ENCODE measurements at places on chromosomes 6 and 20. TPM values are rescaled to one million over a fixed set of nuclear protein-coding genes. Genes with fewer than 3 reads are reported as not detected.

GRCh38 chr6:33276581-33276863 is 401 bp upstream of the B3GALT4 start:
- no peak for DNase-seq

DNA sequence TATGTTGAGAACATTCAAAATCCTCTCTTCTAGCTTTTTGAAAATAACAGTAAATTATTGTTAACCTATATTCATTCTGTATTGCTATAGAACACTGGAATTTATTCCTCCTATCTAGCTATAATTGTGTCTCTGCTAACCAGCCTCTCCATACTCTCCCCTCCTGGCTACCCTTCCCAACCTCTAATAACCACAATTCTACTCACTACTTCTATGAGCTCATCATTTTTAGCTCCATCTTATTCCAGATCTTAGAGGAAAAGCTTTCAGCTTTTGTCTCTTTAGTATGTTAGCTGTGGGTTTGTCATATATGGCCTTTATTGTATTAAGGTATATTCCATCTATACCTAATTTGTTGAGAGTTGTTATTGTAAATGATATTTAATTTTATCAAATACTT is 108.8 kb downstream of the AIG1 start:
- DNase-seq = no peak

DNA sequence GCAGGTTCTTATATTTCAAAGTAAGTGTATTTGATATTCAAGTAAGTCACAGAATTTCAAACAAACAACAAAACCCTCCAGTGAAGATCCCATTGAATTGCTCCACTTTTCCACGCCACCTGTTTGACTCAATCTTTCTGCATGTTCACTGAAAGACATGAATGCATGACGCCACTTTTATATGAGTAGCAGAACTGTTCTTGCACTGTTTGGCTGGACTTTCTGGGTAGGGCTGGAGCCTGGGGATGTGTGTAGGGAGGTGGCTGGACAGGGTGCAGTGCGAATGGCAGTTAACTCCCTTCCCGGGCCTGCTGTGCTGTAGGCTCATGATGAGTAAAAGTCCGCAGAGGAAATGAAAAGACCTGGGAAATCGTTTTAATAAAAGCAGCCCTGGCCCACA is 39.7 kb downstream of the IL20RA start:
- DNase-seq = peak; percentile 60

GRCh38 chr6:12102350-12102749 is 90.2 kb downstream of the HIVEP1 start:
- DNase-seq = no peak

DNA sequence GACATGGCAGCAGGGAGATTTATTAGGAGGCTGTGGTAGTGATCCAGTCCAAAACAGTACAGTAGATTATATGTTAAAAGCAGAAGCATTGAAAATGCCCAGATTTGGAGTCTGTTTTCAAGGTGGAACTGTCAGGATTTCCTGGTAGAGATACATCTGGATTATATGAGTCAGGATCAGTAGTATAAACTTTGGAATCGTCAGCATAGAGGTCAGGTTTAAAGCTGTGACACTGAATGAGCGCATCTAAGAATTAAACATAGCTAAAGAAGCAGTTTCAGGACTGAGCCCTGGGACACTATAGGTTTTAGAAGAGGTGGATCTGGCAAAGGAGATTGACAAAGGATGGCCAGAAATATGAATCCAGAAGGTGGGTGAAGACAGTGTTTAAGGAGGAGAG is 60.4 kb downstream of the RNF144B start:
- no peak for DNase-seq

Gene CDKN1A
- total RNA-seq = 613 TPM

Gene TMEM63B
- 19.9 TPM for total RNA-seq

GRCh38 chr20:4230651-4231050 is 215.3 kb upstream of the RNF24 start:
- DNase-seq = no peak

Gene RGS17
- 0.33 TPM for total RNA-seq

Gene COX4I2
- total RNA-seq = 14.2 TPM

All from esophagus muscularis mucosa (tissue), 4 donors.